ENCODE measurements at places on chromosomes 1 and 21. TPM values are rescaled to one million over a fixed set of nuclear protein-coding genes. Genes with fewer than 3 reads are reported as not detected.

DNA sequence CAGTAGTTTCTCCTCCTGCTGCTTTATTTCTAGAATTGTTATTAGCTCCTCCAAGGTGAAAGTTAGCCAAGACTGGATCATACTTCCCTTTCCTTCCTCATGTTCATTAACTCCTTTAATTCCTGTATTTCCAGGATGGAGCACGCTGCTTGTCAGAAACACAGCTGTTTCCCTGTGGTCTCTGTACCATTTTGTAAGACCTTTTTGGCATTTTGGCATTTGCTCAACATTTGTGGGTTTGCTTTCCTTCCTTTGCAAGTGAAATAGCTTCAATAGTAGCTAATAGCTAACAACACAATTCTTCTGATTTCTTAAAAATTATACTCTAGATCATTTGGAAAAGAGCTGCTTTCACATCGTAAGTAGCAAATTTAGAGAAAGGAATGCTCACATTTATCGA lies 44.3 kb upstream of the HPDL start:
- peak; percentile 7 for DNase-seq

Gene SNRNP40
- 148 TPM for total RNA-seq

DNA sequence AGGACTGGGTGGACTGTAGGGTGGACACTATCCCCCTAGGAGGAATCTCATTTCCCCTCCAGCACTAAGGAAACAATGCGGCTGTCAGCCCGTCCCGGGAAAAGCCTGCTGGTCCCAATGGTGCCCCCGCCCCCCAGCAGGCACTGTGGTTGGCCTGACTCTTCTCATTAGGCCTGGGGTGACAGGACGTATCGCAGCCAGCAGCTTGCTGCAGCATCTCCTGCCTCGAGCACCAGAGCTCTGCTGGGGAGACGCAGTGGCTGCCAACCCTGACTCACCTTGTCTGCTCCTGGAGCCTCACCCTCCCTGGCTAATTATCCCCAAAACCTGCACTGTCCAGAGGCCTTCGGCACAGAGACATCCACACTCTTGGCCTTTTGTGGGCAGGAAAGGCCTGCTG lies 115.1 kb upstream of the GJB5 start:
- DNase-seq = no peak

Gene C8B
- not detected for total RNA-seq

Gene BEND5
- 1.1 TPM for total RNA-seq

Gene TFF2
- not detected for total RNA-seq

Gene LCE2C
- not detected for total RNA-seq

- peak; percentile 86 for DNase-seq
Measured at GRCh38 chr1:39896909-39897685, 4.6 kb downstream of the MYCL start.

Gene LRRC71
- not detected for total RNA-seq

DNA sequence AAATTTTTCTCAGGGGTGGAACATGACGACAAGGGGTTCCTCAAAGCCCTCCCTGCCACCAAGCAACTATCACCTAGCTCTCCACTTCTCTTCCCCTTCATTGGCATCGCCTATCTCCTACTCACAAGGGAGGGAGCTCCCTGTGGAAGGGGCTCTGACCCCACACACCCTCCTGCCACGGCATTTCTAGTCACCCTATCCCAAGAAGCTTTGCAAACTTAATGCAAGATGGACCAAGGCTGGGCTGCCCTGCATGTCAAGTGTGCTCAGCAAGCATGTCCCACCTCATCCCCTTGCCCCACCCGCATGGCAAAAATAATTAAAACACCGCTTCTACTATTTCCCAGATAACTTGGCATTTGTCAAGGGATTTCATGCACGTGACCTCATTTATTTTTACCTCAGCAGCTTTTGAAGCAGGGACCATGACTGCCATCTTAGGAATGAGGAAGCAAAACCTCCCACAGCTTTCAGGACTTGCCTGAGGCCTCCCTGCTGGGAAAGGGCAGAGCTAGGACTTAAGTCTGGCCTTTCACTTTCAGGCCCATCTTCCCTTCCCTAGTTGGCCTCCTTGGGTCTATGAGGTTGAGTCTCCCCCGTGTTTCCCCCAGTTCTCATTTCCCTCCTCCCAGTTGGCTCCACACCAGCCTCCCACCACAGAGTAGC lies 161.3 kb downstream of the TSEN15 start:
- DNase-seq = peak; percentile 88

GRCh38 chr1:46012236-46012635 lies 120.2 kb downstream of the PIK3R3 start:
- no peak for DNase-seq

Gene UBASH3A
- total RNA-seq = not detected

Gene OR2L13
- total RNA-seq = not detected

GRCh38 chr1:12728391-12728790 lies 12.5 kb downstream of the AADACL3 start:
- no peak for DNase-seq

DNA sequence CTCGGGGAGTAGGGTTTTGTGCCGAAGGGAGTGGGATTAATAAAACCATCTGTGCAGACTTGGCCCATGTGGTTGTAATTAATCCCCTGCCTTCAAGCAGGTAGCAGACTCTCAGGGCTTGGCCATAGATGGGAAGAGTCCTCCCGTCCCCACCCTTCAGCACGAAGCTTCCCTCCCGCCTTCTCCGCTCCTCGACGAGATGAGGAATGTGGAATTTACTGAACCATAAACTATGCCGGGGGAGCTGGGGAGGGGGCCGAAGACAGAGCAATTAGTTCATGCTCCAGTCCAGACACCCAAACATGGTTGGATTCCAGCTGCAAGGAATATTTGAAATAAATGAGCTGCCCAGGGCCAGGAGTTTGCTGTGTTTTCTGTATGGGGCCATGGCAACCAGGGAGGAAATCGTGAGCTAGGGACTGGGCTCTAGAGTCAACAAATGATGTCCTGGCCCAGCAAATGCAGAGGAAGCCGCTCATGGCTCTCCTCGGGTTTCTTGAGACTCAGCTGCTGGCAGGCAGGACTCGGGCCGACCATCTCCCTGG lies 78.8 kb downstream of the SPSB1 start:
- peak; percentile 81 for DNase-seq

- DNase-seq = no peak
Measured at GRCh38 chr1:143698016-143698415, 273.8 kb downstream of the FAM72C start.

DNA sequence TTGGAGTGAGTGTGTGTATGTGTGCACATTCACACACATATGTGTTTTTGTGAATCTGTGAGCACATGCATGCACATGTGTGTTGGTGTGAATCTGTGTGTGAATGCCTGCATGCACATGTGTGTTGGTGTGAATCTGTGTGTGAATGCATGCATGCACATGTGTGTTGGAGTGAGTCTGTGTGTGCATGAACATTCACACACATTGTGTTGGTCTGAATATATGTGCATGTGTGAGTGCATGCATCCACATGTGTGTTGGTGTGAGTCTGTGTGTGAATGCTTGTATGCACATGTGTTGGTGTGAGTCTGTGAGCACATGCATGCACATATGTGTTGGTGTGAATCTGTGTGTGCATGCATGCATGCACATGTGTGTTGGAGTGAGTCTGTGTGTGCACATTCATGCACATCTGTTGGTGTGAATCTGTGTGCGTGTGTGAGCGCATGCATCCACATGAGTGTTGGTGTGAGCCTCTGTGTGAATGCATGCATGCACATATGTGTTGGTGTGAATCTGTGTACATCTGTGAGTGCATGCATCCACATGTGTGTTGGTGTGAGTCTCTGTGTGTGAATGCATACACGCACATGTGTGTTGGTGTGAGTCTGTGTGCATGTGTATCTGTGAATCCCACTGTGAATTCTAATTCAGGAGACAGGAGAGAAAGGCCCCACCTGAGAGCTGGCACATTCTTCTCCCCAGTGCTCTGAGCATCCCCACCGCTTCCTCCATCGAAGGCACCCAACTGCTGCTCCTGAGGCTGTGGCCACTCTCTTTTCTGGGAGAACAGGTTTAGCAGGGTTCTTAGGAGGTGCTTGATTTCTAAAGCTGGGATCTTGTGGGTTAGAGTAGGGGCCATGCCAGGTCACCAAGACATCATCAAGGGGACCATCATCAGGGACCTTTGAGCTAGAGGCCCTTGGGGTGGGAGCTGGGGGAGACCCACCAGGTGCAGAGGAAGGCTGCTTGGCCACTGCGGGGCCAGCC lies 117.5 kb upstream of the ARHGEF16 start:
- no peak for DNase-seq

GRCh38 chr1:14137411-14138134 lies 437.6 kb downstream of the PRDM2 start:
- DNase-seq = no peak

DNA sequence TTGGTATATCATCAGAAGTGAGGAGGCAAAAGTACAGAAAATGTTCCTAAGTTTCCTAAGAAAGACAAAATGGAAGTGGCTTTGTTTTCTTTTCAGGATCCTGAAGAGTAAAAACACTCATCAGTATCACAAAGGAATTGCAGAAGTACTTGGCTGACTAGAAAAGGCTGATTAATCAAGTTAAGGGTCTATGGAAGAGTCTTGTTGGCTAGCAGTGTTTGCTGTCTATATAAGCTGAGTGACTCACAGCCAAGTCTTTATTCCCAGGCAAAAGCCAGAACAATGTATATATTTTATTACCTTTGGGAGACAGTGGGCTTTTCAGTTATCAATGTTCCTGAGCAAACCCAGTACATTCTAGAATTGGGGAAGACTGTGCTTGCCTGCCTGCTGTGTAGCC lies 777.0 kb downstream of the PLA2G4A start:
- no peak for DNase-seq

DNA sequence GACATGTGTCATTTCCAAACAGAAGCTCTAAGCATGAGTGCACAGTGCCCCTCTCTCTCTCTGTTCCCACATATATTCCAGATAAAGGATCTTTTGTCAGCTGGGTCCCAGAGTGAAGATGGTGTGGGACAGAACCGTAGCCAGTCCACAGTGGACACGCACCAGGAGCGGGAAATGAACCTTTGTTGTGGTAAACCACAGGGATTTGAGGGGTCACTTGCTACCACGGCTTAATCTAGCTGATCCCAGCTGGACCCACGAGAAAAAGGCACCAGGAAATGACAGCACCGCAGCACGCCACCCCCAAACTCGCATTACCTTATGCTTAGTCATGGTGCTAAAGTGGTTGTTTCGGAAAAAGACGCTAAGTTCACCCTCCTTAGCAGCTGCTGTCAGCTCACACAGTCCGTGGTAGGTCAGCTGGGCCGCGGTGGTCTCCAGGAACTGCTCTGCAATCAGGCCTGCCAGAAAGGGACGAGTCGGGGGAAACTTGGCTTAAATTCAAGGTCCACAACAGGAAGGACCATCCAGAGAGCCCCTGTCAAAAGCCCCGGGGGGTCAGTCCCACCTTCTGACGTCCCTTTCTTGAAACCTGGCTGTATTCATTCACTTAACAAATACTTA lies 7.5 kb downstream of the MINDY1 start:
- peak; percentile 87 for DNase-seq

DNA sequence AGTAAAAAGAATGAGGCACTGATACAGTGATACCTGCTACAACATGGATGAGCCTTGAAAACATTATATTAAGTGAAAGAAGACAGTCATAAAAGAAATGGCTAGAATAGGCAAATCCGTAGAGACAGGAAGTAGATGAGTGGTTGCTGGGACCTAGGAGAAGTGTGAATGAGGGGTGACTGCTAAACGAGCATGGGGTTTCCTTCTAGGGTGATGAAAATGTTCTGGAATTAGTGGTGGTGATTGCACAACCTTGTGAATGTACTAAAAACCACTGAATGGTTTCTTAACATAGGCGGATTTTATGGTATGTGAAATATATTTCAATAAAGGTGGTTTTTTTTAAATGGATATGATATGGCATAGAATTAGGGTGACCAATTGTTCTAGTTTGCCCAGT lies 12.6 kb upstream of the SERINC2 start:
- DNase-seq = peak; percentile 51

DNA sequence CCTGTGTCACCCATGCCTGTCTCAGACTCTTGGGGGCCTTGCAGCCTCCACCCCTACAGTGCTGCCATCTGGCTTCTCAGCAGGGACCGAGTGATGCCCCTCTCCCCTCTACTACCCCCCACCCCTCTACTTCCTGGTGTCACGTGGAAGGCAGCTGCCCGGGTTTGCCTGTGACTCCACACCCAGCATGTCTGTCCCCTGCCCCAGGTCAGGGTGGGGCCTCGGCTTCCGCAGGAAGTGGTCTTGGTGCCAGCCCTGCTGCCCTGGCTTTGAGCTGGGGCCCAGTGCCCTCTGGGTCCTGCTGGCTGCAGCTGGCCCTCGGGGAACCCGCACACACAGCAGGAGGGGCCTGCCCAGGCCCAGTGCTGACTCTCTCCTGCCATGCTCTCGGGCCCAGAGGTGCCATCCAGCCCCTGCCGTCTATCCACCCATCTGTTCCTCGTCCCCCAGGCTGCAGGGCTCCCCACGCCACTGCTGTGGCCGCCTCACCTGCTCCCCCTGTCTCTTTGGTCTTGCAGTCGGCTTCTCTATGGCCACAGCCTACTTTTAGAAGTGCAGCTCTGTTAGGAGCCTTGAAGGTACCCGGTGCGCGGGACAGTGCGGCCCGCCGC lies 24.0 kb downstream of the PLCH2 start:
- DNase-seq = no peak

Gene SPRR2E
- total RNA-seq = not detected

Gene PCP4L1
- not detected for total RNA-seq

GRCh38 chr21:31103571-31104265 lies 65.4 kb upstream of the KRTAP19-8 start:
- no peak for DNase-seq

GRCh38 chr21:44985441-44986401 lies 45.9 kb downstream of the SLX9 start:
- no peak for DNase-seq

DNA sequence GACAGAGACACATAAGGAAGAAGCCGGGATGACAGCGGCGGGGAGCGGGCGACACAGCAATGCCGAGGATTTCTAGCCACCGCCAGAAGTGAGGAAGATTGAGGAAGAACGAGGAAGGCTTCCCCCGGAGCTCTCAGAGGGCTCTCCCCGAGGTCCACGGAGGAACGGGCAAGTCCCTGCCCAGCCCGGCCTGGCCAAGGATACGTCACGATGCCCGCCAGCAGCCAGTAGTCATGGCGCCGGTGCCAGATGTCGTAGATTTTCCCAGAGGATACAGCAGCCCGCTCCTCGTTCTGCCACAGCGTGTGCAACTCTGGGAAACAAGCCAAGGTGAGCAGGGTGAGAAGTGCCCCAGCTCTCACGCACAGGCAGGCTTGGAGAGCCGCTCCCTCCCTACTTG lies 65.9 kb downstream of the KCNAB2 start:
- no peak for DNase-seq

DNA sequence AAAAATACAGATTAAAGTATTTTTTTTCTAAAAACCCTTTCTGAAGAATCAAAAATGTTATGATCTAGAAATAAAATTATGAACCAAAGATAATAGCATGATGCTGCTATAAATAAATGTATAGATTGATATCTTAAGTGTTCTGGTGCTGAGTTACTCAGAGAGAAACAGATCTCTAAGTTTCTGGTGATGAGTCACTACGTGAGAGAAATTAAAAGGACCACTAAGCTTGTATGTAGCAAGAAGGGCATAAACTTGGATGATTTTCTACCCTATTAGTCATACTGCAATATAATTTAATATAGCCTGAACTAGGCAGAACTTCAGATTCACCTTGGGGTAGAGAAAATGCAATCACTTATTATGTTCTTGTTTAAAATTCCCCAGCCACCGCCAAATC lies 514.8 kb downstream of the AMY1C start:
- DNase-seq = no peak
